Glutamatergic neuron (in vitro differentiated cells): ENCODE measurements at places on chromosomes 12 and 14. TPM values are rescaled to one million over a fixed set of nuclear protein-coding genes. Genes with fewer than 3 reads are reported as not detected.

DNA sequence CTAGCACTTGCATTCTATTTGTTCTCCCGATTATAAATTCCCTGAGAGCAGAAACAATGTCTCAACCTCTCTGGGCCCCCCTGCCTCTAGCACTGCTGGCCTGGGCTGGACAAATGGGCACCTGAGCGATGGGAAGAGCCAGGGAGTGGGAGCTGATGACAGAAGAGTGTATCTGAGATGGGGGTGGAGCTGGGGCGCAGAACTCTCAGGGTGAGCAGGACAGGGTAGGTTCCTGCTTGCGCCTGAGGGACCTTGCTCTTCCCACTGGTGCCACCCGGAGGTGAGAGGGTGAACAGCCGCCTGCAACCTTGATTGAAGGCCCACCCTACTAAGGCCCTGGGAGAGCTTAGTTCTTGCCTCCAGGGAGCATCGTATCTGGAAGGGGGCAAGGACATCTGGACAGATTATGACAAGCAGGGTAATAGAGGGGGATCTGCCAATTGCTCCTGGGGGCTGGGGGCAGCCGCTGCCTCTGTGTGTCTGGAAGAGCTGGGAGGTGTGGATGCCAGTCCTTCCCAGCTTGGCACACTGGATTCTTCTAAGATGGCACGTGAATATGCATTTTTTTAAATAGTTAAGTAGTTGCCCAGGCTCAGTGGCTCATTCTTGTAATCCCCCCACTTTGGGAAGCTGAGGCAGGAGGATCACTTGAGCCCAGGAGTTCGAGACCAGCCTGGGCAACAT is 43.0 kb upstream of the TSPAN9 start:
- DNase-seq, result peak; percentile 85

DNA sequence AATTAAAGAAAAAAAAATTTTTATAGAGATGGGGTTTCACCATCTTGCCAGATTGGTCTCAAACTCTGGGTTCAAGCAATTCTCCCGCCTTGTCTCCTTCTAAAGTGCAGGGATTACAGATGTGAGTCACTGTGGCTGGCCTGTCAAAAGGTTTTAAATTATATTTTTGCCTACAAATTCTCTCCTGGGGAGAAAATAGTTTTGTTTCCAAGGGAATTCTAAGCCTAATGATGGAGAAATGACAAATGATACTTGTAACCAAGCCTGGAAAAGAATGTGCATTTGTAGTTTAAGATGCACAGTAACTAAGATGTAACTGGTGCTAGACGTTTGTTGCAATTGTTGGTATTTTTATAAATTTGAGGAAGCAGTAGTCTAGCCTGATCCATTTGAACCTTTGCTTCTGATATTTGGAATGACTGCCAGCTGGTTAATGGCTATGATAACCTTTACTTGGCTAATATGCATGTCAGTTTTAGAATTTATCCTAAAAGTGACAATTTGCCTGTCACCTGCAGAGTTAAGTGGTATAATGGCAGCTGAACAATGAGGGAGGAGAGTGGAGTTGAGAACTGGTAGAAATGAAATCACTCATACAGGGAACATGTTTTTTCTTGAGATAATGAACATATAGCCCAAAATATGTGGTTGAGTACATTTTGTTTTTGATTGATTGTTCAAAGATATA is 148.0 kb downstream of the FUT8 start:
- DNase-seq, result no peak

DNA sequence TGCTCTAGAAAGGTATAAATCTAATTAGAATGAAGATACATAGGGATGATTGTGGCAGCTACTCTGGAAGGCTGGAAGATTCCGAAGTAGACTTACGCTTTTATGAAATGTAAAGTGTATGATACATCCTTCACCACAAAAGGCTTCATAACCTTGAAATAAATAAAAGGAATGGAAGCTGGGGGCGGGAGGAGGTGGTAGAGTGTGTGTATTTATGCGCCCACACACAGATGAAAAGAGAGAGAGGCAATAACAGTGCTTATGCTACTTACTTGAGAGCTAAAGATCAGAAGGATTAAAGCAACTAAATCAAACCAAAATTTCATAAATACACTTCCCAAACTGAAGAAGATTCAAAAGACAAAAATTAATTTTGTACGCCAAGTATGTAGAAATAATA is 30.4 kb downstream of the CBX5 start:
- DNase-seq, result no peak

The NGB gene
- 0.22 TPM for total RNA-seq
